CD4-positive, alpha-beta T cell treated with Interleukin-21 for 1 hour (primary cell): ENCODE measurements at places on chromosomes 4 and X.

DNA sequence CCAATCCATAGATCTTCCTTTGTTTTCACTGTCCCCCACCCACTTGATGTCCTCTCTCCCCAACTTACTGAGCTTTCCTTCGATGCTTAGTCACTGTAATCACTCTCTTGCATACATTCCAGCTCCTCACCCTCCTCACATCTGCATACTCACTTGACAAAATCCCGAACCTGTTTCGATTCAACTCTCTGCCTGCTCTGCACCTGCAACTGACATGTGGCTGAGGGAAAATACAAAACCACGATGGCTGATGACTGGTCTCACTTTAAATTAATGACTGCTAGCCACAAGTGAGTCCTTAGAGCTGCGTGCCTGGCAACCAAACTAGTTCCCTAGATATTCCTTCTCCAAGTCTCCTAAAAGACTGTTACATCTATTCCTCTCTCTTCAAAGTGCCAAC lies 70.4 kb upstream of the FHL1 start:
- DNase-seq, result no peak

GRCh38 chr4:122912810-122913575 lies 9.4 kb downstream of the NUDT6 start:
- DNase-seq, result no peak

DNA sequence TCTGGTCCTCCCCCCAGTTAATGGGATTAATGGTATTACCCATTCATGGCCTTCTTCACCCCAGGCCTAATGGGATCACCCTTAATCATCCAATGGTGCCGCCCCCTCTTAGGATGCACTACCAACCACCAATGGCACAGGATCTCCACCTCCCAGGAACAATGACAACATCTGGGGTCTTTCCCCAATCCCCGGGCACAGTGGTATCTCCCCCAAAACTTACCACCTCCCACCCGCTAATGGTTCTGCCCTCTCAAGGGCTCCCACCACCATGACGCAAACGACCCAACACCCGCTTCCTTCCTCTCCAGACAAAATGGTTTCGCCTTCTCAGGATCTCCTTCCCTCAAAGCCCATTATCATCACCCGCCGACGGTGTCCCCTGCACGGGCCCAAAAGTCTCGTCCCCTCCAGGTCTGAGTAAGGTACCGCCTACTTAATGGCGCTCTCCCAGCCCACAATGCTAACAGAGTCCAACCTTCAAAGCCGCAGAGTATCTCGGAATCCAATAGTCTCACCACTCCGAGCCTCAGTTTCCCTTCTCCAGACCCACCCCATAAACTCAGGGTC lies 458 bp downstream of the GRIPAP1 start:
- peak; percentile 79 for DNase-seq

GRCh38 chr4:142230991-142231390 lies 594.6 kb downstream of the IL15 start:
- DNase-seq, result no peak

GRCh38 chr4:100284129-100284880 lies 94.0 kb upstream of the DDIT4L start:
- DNase-seq, result no peak
